ENCODE measurements at places on chromosomes 2 and 18.

DNA sequence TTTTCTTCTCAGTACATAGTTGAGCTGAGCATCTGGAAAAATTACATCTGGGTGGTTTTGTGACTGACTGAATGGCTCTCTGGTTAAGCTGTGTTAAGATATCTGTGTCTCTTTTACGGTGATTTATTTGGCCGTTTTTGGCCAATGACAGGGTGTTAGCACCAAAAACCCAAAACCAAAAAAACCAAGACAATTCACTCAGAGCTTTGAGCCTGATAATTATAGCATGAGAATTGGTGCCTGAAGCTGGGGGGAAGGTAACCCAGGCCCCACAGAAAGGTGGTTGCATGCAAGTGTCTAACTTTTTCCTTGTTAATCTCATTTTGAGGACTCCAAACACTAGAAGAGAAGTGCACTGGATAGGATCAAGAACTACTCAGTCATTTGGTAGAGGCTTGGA is 4.5 kb downstream of the CD28 start:
- no peak for DNase-seq

GRCh38 chr2:154484338-154485099 is 214.0 kb upstream of the KCNJ3 start:
- DNase-seq = no peak

DNA sequence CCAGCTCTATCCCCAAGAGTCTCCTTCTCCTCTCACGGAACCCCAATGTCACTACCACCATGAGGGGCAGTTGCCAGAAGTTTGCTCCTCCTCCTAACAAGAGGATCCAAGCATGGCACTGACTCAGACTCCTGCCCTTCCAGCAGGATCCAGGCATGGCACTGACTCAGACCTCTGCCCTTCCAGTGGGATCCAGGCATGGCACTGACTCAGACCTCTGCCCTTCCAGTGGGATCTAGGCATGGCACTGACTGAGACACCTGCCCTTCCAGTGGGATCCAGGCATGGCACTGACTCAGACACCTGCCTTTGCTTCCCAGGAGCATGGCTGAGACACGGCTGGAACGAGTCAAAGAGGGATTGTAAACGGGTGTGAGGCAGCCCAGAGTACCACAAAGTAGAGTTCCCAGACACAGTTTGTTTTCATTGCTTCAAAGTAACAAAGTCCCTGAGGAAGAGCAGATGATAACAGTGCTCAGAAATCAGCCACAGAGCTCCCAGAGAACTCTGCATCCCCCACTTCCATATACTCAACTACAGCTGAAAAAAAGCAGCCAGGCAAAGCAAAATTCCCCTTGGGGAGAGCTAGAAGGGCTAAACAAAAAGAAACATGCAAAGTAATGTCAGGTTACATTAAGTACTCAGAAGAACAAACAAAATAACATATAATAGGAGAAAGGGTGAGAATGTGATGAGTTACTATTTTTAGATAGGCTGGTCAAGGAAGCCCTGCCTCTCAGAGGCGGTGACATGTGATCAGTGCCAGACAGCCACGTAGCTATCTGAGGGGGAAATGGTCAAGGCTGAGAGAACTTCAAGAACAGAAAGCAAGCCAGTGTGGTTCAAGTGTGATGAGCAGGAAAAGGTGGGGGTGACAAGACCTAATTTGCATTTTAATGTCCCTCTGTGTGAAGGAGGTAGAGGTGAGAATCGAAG is 3.0 kb downstream of the BUB1 start:
- DNase-seq = peak; percentile 41

DNA sequence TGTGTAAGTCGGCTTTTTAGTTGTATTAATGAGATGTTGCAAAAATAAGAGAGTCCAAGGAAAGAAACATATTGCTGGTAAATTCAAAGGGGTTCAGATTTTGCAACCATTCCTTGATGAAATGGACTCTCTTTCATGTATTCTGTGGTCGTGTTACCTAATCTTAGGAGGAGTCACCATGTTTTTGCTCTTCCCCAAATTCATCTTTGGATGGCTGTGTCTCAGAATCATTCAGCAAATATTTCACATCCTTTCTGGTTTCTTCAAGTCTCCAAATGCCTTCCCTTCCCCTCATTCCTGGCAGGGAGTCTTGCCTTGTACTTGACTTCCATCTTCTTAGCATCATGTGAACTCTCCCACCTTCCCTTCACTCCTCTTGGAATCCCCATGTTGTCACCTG is 66.1 kb downstream of the PTPRM start:
- no peak for DNase-seq

DNA sequence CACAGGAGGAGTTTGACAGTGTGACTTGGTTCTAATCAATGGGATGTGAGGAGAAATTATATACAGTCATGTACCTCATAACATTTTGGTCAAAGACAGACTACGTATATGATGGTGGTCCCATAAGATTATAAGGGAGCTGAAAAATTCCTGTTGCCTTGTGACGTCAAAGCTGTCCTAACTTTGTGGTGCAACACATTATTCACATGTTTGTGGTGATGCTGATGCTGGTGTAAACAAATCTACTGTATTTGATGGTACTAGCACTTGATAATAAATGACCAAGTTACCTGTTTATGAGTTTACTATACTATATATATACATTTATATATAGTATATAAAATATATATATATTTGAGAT is 29.1 kb upstream of the TGIF1 start:
- no peak for DNase-seq

DNA sequence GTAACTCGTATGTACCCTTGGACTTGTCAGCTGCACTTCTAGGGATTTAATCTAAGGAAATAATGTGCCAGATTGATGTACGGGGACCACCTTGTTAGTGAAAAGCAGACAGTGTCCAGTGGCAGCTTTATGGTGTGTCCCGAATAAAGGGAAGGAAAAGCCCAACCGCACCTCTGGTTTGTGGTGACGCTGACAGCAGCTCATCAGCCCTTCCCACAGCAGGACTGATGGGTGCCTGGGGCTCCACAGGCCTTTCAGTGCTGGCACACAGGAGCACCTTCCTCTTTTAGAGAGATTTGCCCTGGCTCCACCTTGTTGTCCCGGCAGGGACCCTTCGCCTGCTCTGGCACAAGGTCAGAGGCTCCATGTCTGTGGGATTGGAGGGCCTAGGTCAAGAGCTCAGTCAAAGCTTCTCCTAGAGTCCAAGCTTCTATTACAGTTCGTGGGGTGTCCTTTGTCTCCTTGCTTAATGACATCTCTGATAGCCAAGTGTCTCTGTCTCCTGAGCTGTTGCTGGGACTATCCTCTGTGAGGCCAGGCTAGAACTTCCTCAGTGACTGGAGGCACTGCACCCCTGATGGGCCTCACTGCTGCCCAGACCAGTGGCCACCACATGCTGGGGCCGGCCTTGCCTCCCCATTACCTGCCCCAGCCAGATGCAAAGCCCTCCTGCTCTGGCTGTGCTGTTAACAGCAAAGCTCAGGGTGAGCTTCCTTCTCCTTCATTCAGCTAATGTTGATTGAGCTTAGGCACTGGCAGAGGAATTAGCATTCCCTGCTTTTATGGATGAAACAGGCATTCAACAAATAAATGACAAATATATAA is 33.0 kb upstream of the SCLY start:
- DNase-seq = no peak

DNA sequence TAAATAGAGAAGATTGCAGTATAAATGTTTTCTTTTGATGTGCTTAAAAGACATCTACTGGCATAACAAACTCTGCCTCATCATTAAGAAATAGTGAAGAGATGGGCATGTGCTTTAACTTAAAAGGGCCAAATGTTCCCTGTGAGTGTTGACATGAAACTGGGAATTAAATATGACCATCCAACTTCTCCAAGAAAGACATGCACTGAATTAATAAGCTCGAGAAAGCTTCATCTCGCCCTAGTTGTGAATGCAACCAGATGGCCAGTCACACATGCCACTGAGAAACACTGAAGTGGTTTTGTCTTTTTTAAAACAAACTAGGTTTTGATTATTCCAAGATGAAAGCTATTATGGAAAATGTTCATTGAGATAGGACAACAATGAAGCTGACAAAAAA is 479.2 kb downstream of the RIT2 start:
- DNase-seq = no peak

- DNase-seq = no peak
Measured at GRCh38 chr2:184030989-184031388, 567.3 kb upstream of the ZNF804A start.

DNA sequence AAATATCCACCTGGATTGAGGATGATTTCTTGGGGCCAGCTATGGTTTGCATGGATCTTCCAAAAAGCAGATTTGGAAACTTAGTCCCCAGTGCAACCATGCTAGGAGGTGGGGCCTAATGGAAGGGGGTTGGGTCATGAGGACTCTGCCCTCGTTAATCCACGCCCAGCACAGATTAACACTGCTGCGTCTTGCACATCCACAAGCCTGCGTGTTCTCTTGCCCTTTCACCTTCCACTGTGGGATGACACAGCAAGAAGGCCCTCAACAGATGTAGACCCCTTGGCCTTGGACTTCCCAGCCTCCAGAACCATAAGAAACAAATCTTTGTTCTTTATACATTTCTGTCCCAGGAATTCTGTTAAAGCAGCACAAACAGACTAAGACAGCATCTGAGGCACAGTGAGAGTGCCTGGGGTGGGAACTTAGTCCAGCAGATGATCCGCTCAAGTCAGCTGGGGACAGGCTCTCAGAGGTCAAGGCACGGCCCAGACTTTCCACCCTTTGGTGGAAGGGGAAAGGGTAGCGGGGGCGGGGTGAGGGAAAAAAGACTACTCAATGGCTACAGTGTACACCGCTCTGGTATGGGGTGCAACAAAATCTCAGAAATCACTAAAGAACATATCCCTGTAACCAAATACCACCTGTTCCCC is 2.4 kb downstream of the RAB17 start:
- no peak for DNase-seq

- no peak for DNase-seq
Measured at GRCh38 chr2:189514104-189514503, 66.5 kb downstream of the SLC40A1 start.

DNA sequence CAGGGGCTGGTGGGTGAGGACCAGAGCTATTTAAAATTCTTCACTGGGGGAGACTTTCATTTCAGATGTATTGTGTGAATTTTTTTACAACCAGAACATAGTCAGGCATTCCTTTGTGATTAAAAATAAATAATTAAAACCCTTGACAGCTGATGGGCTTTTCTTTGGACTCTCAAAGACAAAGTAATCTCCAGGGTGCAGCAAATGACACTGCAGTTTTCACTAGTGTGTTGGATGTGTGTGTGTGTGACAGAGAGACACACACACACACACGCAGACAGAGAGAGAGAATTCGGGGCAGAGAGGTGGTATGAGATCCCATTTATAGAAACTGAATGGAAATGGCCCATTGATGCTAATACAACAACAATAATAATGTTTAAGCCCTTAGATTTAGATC is 10.3 kb upstream of the GALNT14 start:
- no peak for DNase-seq

- no peak for DNase-seq
Measured at GRCh38 chr2:190469771-190470170, 61.6 kb downstream of the MFSD6 start.

- DNase-seq = no peak
Measured at GRCh38 chr2:170601489-170601888, 113.6 kb upstream of the SP5 start.

DNA sequence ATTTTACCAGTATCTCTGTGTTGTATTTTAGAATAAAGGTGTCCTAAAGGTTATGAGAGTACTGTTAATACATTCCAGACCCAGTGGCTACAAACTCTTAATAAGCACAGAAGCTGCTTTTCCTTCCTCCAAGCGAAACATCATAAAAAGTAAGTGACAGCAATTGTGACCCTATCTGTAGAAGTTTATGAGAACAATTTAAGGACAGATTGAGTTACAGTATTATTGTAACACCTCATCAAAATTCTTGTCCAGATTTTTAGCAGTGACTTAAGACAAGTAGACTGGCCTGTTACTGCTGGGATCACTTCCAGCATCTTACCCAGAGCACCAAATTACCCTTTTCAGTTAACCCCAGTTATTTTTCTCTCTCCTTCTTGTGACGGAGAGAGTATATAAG is 154.6 kb downstream of the ERBB4 start:
- no peak for DNase-seq

DNA sequence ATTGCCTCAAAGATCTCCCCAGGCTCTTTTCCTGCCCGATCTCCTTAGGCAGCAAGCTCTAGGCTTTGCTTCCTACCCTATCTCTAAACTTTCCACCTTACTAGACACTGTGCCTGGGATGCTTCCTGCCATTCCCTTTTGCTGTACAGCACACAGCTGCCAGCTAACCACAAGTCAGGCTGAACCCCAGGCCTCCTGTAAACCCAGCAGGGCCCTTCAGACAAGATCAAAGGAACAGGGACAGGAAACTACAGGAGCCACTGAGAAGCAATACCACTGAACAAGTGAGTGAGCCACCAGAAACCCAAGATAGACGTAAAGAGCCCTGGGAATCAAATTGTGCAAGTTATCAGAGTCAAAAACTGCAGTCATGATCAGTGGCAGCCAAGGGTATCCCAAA is 180.7 kb downstream of the SUCLG1 start:
- no peak for DNase-seq

- DNase-seq = no peak
Measured at GRCh38 chr2:206176901-206177300, 17.2 kb downstream of the EEF1B2 start.

DNA sequence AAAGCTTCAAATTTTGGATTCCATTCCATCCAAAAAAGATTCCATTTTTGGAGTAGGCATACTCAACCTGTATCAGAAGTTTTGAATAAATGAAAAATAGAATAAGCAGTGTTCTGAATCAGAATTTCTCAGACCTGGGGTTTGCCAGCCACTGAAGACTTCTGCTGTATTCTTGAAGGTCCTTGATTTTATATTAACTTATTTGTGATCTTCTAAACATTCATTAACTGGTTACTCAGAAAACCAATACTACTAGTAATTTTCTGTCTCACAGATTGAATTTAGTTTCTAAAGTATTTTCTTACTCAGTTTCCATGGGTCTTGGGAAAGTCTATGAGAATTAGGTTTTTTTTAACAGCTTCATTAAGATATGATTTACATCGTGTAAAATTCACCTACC is 60.9 kb downstream of the RIF1 start:
- DNase-seq = no peak

GRCh38 chr2:36702781-36703180 is 6.3 kb downstream of the VIT start:
- DNase-seq = no peak

GRCh38 chr18:3716116-3716660 is 266.2 kb downstream of the TGIF1 start:
- no peak for DNase-seq

- DNase-seq = no peak
Measured at GRCh38 chr2:113965644-113966043, 75.8 kb downstream of the ACTR3 start.

DNA sequence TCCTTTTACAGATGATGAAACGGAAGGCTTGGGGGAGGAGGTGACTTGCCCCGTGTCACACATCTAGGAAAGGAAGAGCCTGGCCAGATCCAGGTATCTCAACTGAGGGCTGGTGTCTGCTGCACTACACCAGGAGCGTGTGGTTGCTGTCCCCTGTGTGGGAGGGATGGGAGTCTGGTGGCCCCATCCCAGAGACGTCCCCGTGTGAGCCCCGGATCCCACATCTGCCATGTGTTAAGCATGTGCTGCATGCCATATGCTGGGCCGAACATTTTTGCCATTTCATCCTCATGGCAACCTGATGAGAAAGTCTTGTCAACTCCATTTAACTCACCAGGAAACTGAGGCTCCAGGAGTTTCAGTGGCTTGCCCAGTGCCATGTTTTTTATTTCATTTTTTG is 4.2 kb downstream of the GAREM2 start:
- DNase-seq = no peak

- DNase-seq = no peak
Measured at GRCh38 chr18:9495916-9496705, 20.8 kb downstream of the RALBP1 start.

GRCh38 chr2:180374502-180375281 is 367.6 kb upstream of the CWC22 start:
- no peak for DNase-seq

GRCh38 chr18:47936952-47937351 is 6.5 kb upstream of the SMAD2 start:
- no peak for DNase-seq
